Non-pigmented ciliary epithelial cell (primary cell): ENCODE measurements at places on chromosomes 11 and 22.

DNA sequence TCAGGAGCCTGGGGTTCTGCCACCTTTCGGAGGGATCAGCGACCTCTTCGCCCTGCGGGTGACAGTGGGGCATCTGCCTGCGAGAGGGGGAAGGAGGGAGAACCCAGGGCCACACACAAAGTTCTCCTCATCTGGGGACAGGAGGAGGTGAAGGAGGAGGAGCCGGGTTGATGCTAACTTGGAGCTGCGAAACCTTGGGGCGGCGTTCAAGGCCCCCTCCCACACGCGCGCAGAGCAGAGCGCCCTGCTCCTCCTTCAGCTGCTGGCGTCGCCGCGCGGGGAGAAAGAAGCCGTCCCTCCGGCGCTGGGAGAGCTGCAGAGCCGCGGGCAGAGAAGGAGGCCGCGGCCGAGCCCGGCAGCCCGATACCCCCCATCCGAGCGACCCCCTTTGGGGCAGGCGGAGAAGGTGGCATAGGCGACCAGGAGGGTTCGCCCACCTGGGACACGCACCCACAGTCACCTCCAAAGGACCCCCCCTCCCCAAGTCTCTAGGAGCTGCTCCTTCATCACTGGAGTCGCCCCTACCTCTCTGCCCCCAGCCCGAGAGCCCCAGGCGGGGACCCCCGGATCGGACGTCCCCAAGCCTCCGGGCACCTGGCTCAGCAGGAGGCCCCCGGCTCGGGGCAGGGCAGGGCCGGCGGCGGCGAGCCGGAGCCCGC lies at the start of gene RASD2:
TSS of gene RASD2 (plus strand) at position 237 of the 659 bp plus-strand sequence. CDS start 5,979 bp downstream, outside the sequence.
- no peak for DNase-seq

GRCh38 chr11:26951809-26952515 lies 42.0 kb upstream of the FIBIN start:
- no peak for DNase-seq

GRCh38 chr11:129731316-129731715 lies 84.3 kb upstream of the TMEM45B start:
- no peak for DNase-seq

- DNase-seq: no peak
These were observed 98.2 kb downstream of the RDX start for GRCh38 chr11:110198031-110198729.

DNA sequence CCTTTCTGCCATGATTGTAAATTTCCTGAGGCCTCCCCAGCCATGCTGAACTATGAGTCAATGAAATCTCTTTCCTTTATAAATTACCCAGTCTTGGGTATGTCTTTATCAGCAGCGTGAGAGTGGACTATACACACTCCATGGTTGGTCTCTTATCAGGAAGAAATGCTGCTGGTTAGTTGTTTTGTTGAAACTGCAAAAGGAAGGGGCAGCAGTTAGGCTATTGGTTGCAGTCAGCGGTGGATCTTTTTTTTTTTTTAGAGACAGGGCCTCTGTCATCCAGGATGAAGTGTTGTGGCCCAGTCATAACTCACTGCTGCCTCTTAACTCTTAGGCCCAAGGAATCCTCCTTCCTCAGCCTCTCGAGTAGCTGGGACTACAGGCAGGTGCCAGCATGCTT lies 51.7 kb downstream of the HSD17B12 start:
- no peak for DNase-seq

DNA sequence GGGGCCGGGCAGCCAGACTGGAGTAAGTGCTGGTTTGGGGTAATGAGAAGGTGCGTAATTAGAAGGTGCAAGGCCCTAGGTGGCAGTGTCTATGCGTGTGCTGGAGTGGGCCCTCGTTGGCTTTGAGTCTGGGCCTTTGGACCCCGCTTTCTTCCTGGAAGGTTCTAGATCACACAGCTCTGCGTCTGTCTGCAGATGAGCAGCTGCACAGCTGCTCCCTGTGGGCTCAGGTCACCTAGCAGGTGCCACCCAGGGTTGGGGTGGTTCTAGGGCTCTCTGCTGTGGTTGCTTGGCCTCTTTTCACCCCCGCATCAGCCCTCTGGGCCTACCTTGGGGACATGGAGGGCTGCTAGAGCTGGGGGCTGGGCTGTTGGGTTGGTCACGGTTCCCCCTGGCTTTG lies 10.3 kb downstream of the RELT start:
- DNase-seq: no peak

DNA sequence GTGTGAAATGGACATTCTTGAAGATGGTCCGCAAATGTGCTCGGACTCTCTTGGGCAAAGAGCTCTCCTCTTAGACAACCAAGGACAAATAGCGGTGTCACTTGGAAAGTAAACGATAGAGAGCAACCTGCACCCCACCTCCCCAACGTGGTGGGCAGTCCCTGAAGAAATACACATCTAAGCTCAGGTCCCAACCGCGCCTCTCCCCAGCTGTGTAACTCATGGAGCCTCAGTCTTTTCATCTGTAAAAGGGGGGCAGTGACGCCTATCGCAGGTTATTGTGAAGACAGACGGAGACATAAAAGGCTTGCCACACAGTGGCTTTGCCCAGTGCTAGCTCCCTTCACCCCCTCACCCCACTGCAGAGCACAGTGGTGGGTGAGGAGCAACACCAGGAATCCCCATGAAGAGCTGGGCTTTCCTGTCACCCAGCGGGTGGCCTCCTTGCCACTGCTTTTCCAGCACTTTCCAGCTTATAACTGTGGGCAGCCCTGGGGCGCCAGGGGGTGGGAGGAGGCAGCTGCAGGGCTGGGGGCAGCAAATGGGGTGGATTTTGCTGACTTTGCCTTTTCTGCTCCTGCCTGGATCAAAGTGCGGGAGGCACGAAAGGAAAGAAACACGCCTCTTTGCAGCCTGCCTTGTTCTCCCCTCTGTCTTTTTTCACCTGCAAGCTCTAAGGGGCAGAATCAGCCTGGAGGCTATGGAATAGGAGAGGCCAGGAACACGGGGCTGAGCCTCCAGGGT lies 73.7 kb upstream of the TSPAN18 start:
- DNase-seq: no peak

DNA sequence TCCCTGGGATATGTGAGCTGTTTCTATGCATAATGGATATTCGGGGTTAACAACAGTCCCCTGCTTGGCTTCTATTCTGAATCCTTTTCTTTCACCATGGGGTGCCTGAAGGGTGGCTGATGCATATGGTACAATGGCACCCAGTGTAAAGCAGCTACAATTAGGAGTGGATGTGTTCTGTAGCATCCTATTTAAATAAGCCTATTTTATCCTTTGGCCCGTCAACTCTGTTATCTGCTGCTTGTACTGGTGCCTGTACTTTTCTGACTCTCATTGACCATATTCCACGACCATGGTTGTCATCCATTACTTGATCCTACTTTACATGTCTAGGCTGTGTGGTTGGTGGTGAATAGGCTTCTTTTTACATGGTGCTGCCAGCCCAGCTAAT lies 1.3 kb downstream of the TUG1 start:
- no peak for DNase-seq

DNA sequence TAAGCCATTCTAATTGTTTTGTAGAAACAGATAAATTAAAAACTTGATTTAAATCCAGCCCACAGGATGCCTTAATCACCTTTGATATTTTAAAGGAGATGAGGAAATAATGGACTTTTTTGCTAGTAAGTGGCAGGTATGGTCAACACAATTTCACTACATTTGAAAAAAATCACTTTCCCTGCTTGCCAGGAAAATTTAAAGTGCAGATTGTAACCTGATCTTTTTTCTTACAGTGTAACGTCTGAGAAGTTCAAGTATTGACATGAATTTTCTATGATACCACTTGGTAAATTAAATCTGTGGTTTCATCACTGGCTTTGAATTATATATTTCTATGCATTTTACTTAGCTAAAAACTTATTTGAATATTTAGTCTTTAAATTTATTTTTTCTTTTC lies 65.3 kb downstream of the ARHGEF12 start:
- DNase-seq: no peak
